ENCODE measurements at places on chromosomes 1 and 21.

GRCh38 chr1:55337801-55338447, 122.8 kb upstream of the USP24 start:
- DNase-seq, result peak; percentile 25

GRCh38 chr1:220882061-220882891, 3.0 kb downstream of the HLX start:
- DNase-seq, result no peak

DNA sequence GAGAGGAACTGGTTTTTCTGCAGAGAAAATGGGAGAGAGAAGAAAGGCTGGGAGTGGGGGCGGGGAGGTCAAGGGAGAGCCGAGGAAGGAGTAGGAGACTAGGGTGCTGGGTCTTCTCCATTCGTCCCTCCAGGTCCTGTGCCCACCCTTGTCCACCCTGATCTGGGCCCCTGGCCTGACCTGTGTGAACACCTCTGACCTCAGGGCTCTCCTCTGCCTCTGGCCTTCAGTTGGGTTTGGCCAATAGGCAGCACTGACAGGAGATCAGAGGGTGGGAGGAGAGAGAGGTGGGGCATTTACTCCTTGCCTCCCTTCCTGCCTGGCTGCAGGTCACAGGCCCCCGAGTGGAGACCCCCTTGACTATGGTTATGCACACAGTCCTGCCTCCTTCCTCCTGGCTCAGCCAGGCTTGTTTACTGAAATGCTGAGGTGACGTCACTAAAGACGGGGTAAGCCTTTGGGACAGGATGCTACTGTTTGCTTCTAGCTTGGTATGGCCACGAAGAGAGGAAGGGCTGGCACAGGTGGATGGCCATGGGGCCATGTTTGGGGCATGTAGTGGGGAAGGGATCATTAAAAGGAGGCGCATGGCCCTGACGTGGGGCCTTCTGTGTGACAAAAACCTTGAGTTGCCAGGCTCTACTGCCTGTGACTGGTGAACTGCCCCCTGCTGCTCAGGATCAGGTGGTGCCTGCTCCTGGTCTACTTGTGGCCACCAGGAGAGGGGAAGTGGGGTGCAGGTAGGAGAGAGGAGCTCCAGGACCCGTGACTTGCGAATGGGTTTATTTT, 248.7 kb upstream of the CSF3R start:
- DNase-seq, result no peak

DNA sequence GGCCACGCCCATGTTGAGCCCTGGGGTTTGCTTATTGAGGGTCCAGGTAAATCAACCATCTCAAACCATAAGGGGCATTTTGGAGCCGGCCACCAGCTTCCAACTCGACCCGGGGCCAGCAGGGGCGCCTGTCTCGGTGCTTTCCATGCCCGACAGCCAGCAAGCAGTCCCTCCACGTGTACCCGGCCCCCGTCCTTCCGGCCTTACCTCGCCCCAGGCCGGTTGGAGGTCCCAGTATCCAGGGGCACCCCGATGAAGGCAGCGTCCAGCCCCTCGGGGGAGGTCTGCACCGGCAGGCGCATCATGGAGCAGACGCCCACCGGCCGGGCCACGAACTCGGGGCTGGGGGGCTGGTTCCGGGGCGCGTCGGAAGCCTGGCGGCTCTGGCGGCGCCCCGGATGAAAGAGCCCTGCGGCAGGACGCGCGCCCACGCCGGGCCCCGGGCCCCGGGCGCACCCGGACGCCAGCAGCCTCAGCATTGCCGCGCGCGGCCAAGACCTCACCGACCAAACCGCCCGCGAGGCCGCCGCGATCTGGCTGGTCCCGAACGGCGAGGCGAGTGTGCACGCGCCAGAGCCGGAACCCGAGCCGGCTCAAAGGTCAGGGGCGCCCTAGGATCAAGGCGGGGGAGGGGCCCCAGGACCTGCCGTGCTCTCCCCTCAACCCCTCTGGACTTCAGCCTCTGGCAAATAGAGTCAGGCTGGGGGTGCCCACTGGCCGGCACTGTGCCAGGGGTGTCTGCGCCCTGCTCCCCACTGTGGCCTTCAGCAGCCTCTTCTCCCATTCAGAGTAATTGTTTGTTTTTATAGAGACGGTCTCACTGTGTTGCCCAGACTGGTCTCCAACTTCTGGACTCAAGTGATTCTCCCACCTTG, at the start of gene AGMAT:
AGMAT (minus strand) TSS at position 563 of the 875 bp plus-strand sequence; CDS start at position 479, 84 bp downstream.
- no peak for DNase-seq

- no peak for DNase-seq
These were observed 274.1 kb upstream of the CHRM3 start for GRCh38 chr1:239112101-239112935.

DNA sequence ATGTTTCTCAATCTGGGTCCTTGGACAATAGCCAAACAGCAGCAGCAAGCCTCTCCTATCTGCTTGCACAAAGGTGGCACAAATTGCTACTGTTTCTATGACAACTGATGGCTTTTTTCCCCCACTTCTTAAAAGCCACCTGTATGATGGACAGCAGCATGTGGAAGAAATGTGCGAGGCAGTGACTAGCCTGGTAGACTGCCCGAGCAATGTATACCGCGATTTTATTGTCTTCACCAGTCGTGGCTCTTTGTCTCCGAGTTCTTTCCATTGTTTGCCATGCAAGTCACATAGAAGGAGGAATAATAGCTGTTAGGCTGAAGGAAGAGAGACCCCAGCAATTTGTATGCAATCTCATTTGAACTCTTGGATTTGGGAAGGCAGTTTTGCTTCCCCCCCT, 79.4 kb downstream of the S1PR1 start:
- DNase-seq, result no peak

- DNase-seq, result no peak
These were observed 878.3 kb upstream of the CXADR start for GRCh38 chr21:16634515-16634914.

- no peak for DNase-seq
These were observed 408.8 kb upstream of the DAB1 start for GRCh38 chr1:57832612-57833011.

- no peak for DNase-seq
These were observed 156.7 kb upstream of the NEGR1 start for GRCh38 chr1:72439036-72439435.

GRCh38 chr1:167681024-167681423, 40.8 kb upstream of the MPZL1 start:
- no peak for DNase-seq

DNA sequence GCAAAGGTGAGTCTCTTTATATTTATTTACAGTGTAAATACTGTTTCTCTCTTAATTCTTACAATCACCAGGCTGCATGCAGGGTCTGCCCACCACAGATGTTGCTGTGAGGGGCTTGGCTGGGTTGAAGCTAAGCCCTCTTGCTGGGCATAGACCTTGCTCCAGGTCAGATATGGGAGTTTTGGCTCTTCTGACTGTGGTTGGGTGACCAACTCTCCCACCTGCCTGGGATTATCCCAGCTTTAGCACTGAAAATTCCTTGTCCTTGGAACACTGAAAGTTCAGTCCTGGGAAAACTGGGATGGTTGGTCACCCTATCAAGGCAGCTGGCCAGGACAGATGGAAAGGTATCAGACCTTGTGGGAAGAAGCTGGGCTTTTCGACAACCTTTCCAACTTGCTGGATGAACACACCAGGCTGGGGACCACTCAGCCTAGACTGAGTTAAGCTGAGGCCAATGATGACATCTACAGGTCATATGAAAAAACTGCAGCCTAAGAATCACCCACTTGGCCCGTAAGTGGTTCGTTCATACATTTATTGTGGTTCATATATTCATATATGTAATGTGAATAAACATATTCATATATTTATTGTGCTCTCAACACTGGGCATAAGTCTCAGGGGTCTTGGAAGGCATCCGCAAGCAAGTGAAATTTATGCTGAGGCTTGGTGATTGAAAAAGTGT, 26.6 kb upstream of the HPDL start:
- DNase-seq, result peak; percentile 41

- DNase-seq, result no peak
These were observed 157.7 kb downstream of the ROR1 start for GRCh38 chr1:63931468-63931867.

DNA sequence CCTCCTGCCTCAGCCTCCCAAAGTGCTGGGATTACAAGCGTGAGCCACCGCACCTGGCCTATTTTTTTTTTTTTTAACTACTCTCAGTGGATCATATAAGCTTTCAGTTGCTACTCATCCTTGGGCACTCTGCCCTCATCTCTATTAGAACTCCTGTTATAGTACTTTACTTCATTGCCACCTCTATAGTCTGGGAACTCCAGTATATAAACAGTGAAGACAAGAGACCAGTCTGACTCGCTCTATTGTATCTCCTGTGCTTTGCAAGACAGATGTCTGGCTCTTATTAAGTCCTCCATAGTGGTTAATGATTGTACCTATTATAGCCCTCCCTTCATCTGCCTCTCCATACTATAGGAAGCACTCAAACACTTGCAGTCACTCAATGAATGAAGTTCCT, 15.1 kb downstream of the KHDRBS1 start:
- no peak for DNase-seq

GRCh38 chr21:34612557-34612956, 2.4 kb downstream of the RCAN1 start:
- DNase-seq, result no peak

- no peak for DNase-seq
These were observed 972.2 kb downstream of the TTLL7 start for GRCh38 chr1:83026745-83027144.

- DNase-seq, result no peak
These were observed 29.3 kb downstream of the SELL start for GRCh38 chr1:169682071-169682470.

DNA sequence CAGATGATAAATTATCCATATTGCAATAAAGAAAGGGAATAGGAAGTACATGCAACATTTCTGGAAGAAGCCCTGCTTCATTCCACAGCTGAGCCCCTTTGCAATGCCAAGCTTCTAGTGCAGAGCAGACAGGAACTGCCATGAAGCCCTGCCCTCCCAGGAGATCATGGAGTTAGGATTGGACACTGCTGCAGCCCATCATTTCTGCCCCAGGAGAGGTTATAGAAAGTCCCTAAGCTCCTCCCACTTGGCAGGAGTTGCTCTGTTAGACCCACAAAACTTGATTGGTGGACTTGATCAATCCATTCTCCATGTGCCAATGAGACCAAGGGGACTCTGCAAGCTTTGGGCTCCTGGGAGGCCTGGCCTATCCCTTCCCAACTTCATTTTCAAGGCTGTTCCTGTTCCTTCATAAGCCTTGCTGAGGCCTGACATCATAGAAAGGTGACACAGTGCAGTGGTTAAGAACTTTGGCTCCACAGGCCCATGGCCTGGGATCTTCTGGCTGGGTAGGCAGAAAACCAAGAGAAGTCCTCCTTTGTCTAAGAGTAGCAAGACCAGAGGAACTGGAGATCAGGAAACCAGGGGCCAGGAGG, 1.3 kb upstream of the LAPTM5 start:
- no peak for DNase-seq

DNA sequence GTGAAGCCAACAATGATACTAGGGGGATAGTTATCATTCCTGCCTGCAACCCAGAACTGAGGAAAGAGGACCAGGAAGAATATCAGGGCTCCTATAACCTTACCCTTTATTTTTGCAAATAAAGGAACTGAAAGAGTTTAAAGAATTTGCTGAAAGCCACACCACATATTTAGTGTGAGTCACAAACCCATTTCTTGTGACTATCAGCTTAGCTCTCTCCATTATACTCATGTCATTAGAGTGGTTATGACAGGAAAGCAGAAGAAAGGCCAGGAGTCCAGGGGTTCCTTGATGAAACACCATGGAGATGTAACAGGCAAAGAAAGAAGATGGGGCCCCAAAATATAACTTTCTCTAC, 141.1 kb upstream of the SAMSN1 start:
- no peak for DNase-seq

GRCh38 chr1:160924791-160925651, 29.6 kb downstream of the ITLN2 start:
- no peak for DNase-seq

DNA sequence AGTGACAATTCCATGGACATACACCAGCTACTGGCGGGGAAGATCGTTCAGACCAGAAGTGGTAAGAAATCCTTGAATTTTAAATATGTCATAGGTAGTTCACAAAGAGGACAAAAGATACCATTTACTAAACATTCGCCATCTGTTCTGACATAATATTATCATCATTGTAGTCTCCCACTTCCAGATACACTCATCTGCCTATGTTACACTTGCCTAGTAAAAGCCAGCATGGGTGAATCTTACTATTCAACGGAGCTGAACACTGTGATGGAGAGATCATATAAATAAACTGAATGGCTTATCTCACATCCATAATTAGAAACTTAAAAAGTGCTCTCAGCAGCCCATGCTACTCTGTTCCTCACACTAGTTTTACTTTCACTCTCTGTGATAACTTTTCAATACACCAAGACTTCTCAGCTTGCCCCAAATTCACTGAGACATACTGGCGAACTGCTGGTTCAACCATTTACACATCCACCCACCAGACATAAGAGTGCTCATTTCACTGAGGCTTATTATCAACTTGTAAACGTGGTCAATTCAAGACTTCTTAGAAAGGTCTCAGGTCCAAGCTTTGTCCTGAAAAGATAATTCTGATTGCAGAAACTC, 463 bp upstream of the PRRC2C start:
- no peak for DNase-seq

DNA sequence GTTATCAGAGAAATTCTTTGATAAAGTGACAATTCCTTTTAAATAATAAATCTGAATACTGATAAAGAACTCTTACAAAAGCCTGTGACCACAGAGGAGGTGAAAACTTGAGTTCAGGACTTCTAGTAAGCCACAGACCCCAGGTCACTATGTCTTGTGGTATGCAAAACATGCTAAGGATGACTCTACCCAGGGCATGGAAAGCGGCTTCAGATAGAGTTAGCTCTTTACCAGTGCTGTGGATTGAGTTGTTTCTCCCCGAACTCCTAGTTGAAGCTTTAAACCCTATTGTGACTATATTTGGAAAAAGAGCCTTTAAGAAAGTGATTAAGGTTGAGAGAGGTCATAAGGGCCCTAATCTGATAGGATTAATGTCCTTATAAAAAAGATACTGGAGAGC, 42.3 kb downstream of the HLX start:
- DNase-seq, result no peak

GRCh38 chr1:30735668-30736498, 12.5 kb upstream of the MATN1 start:
- DNase-seq, result no peak

GRCh38 chr1:193031431-193031830, 27.7 kb downstream of the UCHL5 start:
- DNase-seq, result no peak

- DNase-seq, result no peak
These were observed 4.4 kb upstream of the FASLG start for GRCh38 chr1:172654535-172654934.

DNA sequence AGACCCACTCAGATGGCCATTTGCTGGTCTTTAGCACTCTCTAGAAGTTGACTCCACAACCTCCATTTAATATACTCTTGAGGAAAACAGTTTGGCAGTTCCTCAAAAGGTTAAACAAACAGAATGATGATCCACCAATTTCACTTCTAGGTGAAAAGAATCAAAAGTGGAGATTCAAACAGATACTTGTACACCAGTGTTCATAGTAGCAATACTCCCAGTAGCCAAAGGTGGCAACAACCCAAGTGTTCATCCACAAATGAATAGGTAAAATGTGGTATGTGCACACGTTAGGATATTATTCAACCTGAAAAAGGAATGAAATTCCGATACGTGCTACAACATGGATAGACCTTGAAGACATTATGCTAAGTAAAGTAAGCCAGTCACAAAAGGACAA, 6.3 kb downstream of the PRCC start:
- DNase-seq, result no peak

GRCh38 chr1:111802110-111802509, 46.4 kb downstream of the DDX20 start:
- DNase-seq, result no peak

- DNase-seq, result no peak
These were observed at the start of gene COL24A1 for GRCh38 chr1:86156566-86157455. TSS of gene COL24A1 (minus strand) at chr1:86156772. CDS start at chr1:86156396, 376 bp downstream.

GRCh38 chr1:238221738-238222137, 331.0 kb upstream of the ZP4 start:
- DNase-seq, result no peak
